Dorsolateral prefrontal cortex (tissue), 122 donors: ENCODE measurements at places on chromosomes 5 and 9. TPM values are rescaled to one million over a fixed set of nuclear protein-coding genes. Genes with fewer than 3 reads are reported as not detected.
A peak's percentile ranks its signal among the peaks of the same experiment; 100 is the strongest.

GRCh38 chr5:132500244-132500930 is 9.8 kb upstream of the IRF1 start:
- no peak for DNase-seq

DNA sequence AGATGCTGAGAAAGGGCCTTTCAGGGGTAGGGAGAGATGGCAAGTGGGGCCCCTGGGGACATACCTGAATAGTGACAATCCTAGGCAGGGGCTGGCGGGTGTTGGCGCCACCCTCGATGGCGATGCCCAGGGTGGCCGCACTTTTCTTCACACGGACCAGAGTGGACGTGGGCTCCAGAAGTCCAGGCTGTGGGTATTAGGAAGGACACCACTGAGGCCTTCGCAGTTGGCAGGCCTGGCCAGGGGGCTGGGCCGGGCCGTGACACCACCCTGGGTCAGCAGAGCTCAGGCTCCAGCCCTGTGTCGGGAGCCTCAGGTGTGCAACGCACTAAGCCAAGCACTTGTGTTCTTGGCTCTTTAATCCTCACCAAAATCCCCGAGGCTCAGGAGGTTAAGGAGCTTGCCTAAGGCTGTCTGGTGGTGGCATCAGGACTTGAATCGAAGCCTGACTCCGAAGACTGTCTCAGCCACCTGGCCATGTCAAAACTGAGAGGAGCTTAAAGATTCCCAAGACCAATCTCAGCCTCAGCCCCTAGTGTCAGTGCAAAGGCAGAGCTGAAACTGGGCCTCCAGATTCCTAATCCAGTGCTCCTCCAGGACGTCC is 15.5 kb upstream of the AKNA start:
- DNase-seq: no peak

STING1 gene
- total RNA-seq: 10.9 TPM

GRCh38 chr5:95080030-95080429 is 204.9 kb downstream of the MCTP1 start:
- no peak for DNase-seq

GRCh38 chr5:62317810-62318209 is 11.8 kb downstream of the KIF2A start:
- no peak for DNase-seq

DNA sequence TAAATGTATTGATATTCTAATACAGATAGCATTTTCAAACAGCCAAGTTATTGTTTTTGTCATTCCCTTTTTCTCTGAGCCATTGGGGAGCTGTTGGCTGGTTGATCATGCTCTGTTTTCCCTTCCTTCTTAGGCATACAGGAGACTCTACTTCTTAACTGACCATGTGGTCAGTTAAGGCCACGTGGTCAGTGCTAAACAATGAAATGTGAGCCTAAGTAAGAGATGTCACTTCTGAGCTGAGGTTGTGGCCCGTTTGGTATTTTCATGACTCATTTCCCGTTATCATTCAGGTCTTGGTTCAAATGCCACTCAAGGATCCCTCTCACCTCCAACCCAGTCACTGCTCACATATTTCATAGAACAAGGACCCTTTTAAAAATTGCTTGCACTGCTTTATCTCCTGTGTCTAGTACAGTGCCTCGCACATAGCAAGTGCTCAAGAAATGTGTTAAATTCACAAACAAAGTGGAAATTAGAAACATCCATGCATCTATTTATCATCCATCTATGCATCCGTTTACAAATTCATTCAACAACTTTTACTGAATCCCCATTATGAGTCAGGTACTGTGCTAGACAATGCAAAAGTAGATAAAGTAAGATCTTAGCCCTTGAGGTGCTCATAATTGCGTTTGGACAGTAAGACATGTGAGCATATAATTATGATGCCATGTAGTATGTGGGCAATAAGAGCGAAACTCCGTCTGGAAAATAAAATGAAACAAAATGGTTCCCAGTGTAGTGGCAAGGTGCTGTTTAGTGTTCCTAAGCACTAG is 50.7 kb downstream of the ARRDC3 start:
- DNase-seq: no peak

- no peak for DNase-seq
Observed at GRCh38 chr9:109440797-109441287, 57.3 kb downstream of the PTPN3 start.

SPINK1 gene
- not detected for total RNA-seq

DNA sequence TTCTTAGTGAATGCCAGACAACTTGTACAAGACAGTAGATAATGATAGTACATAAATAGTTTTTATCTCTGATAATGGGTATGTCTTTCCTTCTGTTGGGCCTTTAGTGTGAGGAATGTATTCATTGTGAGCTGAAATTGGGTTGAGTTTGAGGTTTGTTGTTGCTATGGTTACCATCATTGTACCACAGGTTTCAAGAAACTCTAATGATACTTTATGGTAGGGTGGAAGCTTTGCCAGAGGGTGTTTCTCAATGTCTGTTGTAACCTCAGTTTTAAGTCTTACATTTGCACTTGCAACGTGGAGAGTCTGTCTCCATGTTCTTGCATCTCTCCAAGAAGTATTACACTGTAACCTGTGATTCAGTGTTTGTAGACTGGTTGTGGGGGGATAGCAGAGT is 1550.1 kb downstream of the MAT2B start:
- no peak for DNase-seq

SPINK13 gene
- not detected for total RNA-seq

DNA sequence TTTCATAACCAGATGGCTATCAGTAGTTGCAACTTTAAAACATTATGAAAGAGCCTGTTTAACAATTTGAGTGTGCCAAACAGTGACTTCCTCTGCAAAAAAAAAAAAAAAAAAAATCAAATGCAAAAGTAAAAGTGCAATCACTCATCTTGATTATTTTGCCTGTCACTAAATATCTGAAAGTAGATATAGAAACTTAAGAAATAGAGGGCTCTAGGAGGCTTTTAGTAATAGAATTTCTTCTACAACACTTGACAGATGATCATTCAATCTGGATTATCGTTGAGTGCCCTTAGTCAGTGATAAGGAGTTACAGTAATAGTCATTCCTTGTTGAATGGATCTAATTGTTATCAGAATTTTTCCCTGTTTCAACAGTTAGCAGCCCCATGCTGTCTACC is 101.8 kb downstream of the CETN3 start:
- no peak for DNase-seq

PFN3 gene
- total RNA-seq: not detected

DNA sequence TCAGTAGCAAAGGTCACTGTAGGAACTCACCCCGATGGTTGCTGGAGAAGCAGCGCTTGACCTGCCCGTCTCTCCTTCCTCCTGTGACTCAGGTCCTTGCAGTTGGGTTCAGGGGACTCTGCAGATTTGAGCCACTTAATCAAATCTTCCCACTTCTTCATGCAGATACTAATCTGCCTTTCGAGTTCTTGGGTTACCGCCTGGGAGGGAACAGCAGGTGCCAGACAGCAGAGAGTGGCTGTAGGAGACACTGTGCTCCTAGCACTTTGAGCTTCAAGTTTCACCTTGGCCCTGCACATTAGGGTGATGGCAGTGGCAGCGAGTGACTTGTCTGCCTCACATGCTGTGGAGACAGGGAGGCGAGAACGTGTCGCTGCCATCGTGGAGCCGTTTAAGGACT is 478.3 kb downstream of the PSAT1 start:
- no peak for DNase-seq

DNA sequence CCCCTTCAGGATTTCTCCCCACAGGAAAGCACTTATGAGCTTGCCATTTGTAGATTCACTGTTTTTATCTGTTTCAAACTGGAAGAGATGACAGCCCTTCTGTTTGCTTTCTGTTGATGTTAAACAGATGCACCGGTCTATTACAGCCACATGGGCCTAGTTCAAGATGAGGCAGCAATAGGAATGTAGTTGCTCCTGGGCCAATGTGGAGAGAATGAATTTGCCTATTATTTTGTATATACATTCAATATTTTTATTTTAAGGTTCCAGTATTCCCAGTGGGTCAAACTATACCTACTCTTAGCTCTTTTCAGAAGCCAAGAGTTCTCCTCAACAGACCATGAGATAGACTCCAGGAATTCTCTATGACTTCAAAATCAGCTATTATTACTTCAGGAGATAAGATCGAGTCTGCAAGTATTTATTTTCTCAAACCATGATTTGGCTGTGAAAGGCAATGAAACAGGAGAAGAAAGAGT is 461.6 kb downstream of the RASEF start:
- DNase-seq: no peak

- DNase-seq: no peak
Observed at GRCh38 chr9:120916991-120917880, 9.4 kb downstream of the TRAF1 start.

DNA sequence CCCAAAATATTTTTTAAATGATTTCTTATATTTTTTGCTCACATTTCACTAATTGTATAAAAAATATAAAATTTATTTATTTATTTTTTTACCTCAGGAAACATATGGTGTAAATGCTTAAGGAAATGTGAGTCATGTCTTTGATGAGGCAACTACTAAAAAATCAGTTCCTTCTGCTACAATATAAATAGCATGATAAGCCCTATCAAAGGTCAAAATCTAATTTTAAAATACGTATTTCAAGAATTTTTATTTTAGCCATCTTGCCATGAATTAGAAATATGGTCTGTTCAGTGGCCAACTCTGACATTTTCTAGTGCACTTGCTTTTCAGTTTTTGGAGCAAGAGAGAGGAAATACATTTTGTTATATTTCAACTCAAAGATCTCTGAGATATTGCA is 50.5 kb downstream of the PDE4D start:
- DNase-seq: no peak

S100Z gene
- total RNA-seq: 2.3 TPM

MUSK gene
- 0.40 TPM for total RNA-seq

GRCh38 chr5:160556846-160557245 is 135.2 kb downstream of the PTTG1 start:
- no peak for DNase-seq

DNA sequence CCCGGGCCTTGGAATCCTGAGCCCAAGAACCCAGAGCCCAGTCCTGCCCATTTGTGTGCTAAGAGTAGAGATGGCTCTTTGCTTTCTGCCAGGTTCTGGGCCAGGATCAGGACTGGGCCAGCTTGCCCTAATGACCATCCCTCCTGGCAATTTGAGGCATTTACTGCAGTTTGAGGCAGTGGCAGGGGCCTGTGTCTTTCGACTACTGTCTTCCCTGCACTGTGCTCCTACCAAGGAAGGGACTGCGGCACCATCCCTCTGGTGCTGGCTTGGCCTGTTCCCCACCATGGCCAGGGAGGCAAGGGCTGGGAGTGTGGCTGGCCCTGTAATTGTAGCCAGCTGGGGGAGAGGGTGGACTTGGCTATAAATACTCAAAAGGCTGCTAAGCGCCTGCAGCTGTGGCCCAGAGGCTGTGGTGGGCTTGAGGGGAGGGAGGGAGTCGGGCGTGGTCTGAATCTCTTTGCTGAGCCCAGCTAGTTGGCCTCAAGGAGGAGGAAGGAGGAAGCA is 4.6 kb downstream of the ENHO start:
- DNase-seq: no peak

HEMGN gene
- total RNA-seq: not detected

DNA sequence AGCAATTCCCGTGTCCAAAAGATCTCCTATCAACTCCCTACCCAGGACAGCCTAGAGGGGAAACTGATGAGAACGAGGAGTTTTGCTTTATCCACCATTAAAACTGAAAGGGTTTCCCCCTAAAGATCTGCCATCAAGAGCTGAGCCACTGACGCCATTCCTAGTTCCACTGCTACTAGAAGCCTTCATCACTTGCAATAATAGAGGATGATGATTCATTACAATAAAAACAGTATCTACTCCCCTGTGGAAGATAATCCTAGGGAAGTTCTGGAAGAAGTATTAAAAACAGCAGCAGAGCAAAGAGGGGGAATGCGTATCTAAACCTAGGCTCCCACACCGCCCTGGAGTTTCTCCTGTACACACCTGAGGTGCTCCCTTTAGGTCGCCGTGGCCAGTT is 394.5 kb downstream of the BNC2 start:
- no peak for DNase-seq

DNA sequence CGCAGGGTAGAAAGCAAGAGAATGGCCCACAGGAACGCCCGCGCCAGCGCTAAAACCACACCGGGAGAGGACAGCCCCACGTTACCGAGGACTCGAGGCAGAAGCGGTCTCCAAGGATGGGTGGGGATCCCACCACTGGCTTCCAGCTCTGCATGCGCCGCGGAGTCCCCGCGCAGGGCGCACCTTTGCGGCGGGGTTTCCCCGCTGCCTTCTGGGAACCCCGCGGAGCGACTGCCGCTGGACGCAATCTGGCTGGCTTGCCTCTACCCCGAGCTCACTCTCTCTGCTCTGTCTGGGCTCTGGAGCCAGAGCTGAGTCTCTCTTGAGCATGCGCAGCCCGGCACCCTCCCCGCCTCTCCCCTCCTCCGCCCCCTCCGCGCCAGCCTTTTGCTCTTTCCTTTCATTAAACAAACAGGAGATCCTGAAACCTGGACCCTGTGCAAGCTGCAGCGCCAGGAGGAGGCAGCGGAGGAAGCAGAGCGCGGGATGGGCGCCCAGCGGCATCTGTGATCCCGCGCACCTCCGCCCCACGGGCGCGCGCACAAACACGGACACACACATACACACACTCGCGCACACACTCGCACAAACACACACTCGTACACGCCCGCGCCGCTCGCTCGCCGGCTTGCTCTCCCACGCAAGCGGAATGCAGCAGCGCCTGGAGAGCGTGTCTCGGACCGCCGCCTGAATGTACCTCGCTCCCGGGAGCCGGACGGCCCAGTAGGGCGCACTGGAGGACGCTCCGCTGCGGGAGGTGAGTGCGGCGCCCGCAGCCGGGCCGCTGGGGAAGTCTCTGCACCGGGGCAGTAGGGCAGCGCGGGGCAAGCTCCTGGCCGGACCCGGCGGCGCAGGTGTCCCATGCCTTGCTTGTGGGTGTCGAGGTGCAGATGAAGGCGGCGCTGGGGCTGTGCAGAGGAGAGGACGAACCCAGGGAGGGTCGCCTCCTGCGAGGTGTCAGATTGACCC is at the start of gene PLPPR1:
Gene PLPPR1 (plus strand): TSS at position 382 of the 969 bp plus-strand sequence.
- peak; percentile 88 for DNase-seq
